ENCODE measurements at places on chromosomes 1 and 21.

- DNase-seq = no peak
Observed at GRCh38 chr1:227915564-227916553, 31.9 kb downstream of the WNT9A start.

DNA sequence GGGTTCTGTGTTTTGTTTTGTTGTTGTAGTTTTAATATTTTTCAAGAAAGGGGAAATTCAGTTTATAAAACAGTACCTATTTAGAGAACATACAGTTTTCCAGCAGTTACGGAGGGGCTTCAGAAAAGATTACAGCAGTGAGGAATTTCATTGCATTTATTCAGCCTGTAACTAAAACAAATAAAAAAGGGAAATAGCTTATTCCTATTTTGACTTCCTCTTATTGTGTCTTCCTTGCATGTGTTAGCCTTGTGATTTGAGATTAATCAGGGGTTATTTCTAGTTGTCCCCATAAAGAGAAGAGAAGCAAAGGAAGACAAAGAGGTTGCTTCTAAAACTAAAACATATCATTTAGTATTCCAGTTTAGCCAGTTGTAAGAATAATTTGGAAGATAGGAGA is 35.0 kb downstream of the CTTNBP2NL start:
- DNase-seq = no peak

DNA sequence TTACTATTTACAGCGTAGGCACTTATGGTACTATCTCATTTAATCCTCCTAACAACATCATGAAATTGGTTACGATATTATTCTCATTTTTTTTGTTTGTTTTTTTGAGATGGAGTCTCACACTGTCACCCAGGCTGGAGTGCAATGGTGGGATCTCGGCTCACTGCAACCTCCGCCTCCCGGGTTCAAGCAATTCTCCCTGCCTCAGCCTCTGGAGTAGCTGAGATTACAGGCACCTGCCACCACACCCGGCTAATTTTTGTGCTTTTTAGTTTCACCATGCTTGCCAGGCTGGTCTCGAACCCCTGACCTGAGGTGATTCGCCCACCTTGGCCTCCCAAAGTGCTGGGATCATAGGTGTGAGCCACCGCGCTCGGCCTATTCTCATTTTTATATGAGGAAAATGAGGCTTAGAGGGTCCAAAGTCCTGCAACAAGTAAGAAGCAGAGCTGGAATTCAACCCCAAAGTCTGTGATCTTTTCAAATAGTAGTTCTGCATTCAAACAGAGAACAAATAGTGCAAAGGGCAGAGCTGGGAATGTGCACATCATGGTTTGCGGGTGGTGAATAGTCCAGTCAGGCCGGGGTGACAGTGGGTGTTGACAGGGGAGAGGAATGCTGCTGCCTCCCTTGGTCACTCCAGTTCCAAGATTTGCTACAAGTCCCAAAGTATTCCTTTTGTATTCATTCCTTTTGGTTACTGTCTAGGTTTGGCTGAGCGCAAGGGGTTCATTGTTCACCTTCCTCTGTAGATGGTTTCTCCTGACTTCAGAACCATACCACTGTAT is 4.6 kb downstream of the PRUNE1 start:
- no peak for DNase-seq

DNA sequence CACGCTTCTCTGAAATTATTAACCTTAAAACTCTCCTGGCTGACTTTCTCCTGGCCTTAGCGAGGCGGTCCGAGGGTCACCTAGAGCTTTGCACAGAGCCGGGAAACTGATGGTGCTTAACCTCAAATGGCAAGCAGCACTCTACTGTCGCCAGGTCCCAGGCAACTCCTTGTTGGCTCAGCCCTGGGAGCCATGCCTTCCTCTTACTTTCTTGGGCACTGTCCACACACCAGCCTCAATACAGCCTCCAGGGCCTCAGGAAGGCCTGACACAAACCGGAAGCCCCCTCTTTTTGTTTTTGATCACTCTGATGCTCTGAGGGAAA is 3.8 kb downstream of the TRABD2B start:
- DNase-seq = no peak

DNA sequence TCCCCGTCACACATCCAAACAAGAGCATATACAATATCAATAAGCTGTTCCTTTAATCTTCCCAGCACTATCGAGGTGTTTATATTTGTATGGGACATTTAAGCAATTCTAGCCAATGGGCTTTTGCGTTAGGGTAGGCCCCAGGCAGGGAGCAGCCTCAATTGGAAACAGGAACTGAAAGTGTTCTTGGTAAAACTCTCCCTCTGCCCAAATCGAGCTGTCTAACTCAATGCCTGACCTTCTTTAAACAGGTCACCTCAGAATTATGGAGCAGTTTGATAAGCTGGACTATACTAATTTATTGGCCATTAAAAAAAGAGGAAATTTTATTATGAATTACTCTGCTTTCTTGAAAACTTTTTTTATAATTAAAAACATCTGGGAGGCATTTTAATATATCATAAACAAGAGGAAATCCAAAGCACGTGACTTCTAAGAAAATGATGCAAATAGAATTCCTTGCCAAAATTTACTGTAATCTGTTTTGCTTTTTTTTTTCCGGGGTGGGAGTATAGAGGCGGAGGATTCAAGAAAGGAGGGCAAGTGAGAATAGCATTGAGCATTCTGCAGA is 498.1 kb downstream of the LMO4 start:
- DNase-seq = peak; percentile 75

DNA sequence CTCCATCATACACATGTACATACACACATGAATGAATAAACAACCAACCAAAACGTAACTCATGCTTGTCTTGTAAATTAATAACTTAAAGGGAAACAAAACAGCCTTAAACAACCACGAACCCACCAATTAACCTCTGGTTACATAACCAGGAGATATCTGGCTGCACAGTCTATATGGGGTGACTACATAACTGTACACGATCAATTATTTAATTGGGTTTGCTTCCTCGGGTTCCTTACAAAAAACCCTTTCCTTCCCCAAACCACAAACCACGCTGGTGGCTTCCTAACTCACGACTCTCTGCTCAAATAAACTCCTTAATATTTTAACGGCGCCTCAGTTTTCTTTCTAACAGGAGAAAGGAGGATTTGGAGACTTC is 744 bp downstream of the ZNF670 start:
- DNase-seq = no peak

- DNase-seq = no peak
Observed at GRCh38 chr1:52917156-52917555, 4.4 kb downstream of the ECHDC2 start.

DNA sequence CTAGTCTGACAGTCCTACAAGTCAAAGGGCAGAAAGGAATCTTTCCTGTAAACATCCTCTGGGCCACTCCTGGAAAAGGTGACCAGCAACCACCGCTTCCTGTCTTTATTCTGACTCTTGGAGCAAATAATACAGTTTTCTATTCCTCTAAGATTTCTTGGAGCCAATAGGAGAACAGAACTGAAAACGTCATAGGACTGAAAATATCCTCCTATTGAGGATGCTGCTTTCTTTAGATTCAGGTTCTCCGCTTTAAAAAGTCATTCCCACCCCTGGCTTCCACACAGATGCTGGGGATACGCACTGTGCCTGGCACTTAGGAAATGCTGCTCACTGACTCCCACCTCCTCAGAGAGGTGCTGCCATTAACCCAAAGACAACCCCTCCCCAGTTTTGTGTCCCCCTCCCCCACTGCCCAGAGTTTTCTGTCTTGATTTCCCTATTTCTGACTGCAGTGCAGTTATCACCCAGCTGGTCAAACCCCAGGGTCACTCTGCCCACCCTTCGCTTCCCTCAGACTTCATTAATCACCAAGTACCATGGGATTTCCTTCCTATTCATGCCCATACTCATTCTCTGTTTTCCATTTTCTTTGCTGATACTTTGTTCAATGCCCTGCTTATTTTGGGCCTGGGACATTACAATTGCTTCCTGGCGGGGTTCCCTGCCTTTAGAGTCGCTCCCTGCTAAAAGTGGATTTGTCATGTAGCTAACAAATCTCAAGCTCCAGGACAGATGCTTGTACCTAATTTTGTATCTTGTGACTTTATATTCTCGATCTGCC is 82.1 kb upstream of the ARHGAP29 start:
- no peak for DNase-seq

DNA sequence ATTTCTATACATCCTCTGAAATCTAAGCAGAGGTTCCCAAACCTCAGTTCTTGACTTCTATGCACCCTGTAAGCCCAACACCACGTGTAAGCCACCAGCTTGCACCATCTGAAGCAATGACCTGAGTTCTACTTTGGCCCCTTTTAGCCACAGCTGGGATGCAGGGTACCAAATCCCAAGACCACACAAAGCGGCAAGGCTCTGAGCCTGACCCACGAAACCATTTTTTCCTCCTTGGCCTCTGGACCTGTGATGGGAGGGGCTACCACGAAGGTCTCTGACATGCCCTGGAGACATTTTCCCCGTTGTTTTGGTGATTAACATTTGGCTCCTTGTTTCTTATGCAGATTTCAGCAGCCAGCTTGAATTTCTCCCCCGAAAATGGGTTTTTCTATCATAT is 38.8 kb downstream of the STXBP3 start:
- DNase-seq = no peak

- DNase-seq = no peak
Observed at GRCh38 chr1:151175041-151175741, 590 bp downstream of the TMOD4 start.

- DNase-seq = no peak
Observed at GRCh38 chr1:189356206-189356605, 1121.5 kb downstream of the BRINP3 start.

GRCh38 chr1:173168941-173169340 is 38.2 kb downstream of the TNFSF4 start:
- DNase-seq = no peak

DNA sequence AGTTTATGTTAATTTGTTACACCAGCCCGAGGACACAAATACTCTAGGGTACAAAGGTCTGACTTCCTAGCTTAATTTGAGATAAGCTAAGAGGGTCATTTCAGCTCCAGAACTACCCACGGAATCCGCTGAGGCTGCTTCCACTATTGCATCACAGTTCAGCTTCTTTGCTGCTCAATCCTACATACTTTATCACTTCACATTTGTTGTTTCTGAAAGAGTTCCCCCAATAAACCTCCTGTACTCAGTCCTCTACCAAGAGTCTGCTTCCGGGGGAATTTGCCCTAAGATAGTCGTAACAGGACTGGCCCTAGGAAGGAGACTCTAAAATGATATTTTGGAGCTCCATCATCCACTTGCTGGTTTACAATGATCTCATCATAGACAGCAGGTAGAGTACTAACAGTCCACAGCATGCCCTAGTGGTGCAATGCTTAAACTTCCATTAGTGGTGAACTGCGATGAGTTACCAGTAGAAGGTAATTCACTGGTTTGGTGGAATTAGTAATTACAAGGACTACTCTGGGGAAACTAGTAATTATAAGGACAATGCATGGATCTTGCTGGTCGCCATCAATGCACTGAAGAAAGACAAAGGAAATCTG is 229.3 kb downstream of the USH2A start:
- DNase-seq = no peak

DNA sequence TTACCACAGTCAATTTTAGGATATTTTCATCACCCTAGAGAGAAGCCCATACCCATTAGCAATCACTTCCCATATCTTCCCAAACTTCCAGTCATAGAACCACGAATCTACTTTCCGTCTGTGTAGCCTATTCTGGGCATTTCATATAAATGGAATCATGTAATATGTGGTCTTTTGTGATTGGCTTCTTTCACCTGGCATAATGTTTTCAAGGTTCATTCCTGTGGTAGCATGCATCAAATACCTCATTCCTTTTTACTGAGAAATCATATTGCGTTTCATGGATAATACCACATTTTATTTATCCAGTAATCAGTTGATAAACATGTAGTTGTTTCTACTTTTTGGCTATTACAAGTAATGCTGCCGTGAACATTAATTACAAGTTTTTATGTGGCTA is 21.5 kb downstream of the DESI2 start:
- DNase-seq = no peak

DNA sequence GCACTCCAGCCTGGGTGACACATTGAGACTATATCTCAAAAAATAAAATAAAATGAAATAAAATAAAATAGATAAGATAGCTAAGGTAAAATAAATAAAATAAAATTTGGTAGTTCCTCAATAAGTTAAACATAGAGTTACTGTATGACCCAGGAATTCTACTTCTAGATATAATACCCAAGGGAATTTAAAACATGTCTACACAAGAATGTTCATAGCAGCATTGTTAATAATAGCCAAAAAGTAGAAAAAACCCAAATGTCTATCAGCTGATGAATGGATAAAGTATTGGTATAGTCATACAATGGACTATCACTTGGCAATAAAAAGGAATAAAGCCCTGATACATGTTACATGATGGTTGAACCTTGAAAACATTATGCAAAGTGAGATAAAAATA is 47.8 kb downstream of the CEP350 start:
- no peak for DNase-seq

GRCh38 chr1:151289080-151289935 is 7.2 kb downstream of the ZNF687 start:
- no peak for DNase-seq

DNA sequence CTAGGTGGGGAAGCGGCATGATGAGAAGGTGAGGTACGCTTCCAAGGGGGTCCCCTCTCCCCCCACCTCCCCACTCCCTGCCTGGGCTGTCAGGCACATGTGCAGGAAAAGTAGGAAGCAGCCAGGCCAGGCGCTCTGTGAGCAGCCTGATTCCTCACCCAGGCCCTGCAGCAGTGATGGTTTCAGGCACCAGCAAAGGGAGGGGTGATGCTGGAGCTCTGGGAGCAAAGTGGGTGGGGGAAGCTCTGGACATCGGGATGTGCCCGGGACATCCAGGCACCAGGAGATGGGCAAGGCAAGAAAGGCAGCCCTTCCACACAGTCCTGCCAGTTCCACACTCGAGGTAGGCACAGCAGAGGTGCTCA is 106.1 kb downstream of the CRYAA start:
- no peak for DNase-seq

GRCh38 chr21:41656946-41657525 is 109.8 kb downstream of the RIPK4 start:
- DNase-seq = no peak

DNA sequence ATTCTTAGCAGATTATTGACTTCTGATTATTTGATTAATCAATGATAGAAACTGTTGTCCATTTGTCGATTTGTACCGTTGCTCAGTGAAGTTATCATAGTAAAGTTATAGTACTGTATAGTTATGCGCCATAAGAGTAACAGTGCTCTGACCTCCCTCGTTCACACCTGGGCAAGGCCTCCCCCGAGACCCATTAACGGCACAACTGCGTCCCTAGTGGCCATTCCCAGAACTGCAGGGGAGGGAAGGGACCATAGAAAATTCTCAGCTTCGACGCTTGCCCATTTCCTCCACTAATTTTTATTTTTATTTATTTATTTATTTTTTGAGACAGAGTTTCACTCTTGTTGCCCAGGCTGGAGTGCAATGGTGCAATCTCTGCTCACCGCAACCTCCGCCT is 334.4 kb downstream of the DSCAM start:
- no peak for DNase-seq

GRCh38 chr1:222784916-222785315 is 29.9 kb upstream of the DISP1 start:
- no peak for DNase-seq

Data from hematopoietic multipotent progenitor cell (in vitro differentiated cells).